CD14-positive monocyte (primary cell): ENCODE measurements at places on chromosomes 6 and 20. TPM values are rescaled to one million over a fixed set of nuclear protein-coding genes. Genes with fewer than 3 reads are reported as not detected.

Gene SCUBE3
- not detected for polyA plus RNA-seq

Gene BPI
- polyA plus RNA-seq = 9.0 TPM

- DNase-seq = no peak
Measured at GRCh38 chr6:43981363-43981990, 145.8 kb downstream of the MRPL14 start.

DNA sequence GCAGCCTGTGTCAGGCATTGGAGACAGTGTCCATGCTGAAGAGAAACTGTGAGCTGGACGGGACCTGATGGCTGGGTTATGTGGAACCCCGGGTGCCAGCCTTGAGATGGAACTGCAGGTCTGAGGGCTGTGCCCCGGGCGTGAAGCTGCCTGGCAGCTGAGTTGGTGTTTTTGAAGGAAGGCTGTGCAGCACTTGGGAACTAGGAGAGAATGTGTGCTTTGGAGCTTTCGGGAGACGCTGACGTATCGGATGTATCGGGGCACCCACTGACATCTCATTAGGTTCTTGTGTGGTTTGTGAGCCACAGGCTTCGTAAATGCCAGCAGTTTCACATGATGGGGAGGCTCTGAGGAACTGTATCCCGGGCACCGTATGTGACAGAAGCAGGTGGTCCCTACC is 2.2 kb downstream of the DLGAP4 start:
- no peak for DNase-seq

DNA sequence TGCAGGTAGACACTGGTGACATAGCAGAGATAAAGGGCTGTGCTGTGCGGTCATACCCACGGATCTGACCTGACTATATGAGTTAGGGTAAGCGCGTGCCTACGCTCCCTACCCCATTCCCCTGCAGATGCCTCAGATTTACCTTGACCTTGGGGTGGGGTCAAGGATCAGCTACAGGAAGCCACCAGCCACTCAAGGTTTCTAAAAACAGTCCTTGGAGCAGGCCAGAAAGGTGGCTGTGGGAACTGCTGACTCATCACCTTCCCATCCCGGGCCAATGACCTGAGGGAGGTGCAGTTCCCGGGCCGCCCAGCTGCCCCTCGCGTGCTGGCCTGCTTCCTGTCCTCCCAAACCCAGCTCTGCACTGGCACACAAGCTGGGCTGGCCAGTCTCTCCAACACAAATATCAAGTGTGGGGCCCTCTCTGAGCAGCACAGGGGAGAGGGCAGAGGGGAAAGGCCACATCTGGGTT is 23.0 kb downstream of the KCNK5 start:
- no peak for DNase-seq
